Tibial nerve (tissue), 4 donors: ENCODE measurements at places on chromosomes 12 and 14. TPM values are rescaled to one million over a fixed set of nuclear protein-coding genes. Genes with fewer than 3 reads are reported as not detected.

- peaks cover 22% of the 10 kb centered on the region for H3K4me1 ChIP-seq
- H3K36me3 ChIP-seq: no peaks in the 10 kb centered on the region
- H3K27ac ChIP-seq: peak overlapping the region; percentile 56
- no peaks in the 10 kb centered on the region for H3K27me3 ChIP-seq
Measured at GRCh38 chr14:79331830-79332229, 879.5 kb downstream of the DIO2 start.

DNA sequence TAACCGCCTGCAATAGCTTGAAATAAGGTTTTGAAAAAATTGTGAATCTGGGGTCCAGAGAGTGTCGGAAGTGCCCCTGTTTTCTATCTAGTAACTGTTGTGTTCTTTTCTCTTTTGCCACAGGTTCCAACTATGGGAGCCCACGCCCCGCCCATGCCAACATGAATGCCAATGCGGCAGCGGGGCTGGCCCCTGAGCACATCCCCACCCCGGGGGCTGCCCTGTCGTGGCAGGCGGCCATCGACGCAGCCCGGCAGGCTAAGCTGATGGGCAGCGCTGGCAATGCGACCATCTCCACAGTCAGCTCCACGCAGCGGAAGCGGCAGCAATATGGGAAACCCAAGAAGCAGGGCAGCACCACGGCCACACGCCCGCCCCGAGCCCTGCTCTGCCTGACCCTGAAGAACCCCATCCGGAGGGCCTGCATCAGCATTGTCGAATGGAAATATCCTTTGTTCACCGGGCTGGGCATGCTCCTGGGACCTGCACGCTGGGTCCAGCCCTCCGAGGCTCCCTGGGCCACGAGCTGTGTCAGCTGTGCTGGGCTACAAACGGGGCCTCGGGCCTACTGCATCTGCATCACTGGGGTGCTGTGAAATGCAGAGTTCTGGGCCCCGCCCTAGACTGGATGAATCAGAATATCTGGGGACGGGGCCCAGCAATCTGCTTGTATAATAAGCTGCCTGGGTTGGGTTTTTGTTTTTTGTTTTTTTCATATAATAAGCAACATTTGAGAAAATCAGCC is 62.5 kb downstream of the CACNA1C start:
- no peak overlapping the region for H3K4me3 ChIP-seq
- H3K4me1 ChIP-seq: peaks cover 12% of the 10 kb centered on the region
- H3K27me3 ChIP-seq: no peaks in the 10 kb centered on the region
- H3K27ac ChIP-seq: no peak overlapping the region

GRCh38 chr14:36493761-36494160 is 26.3 kb downstream of the NKX2-1 start:
- no peak overlapping the region for H3K4me3 ChIP-seq
- H3K27me3 ChIP-seq: peaks cover 96% of the 10 kb centered on the region
- no peaks in the 10 kb centered on the region for H3K36me3 ChIP-seq
- H3K27ac ChIP-seq: no peak overlapping the region
- H3K4me1 ChIP-seq: no peaks in the 10 kb centered on the region
- DNase-seq: no peak

FAM186B gene
- total RNA-seq: 0.44 TPM

GRCh38 chr14:83217492-83217891 is 1683.8 kb upstream of the SEL1L start:
- H3K4me3 ChIP-seq: no peak overlapping the region
- H3K27me3 ChIP-seq: no peaks in the 10 kb centered on the region
- no peaks in the 10 kb centered on the region for H3K4me1 ChIP-seq
- no peak for DNase-seq

DNA sequence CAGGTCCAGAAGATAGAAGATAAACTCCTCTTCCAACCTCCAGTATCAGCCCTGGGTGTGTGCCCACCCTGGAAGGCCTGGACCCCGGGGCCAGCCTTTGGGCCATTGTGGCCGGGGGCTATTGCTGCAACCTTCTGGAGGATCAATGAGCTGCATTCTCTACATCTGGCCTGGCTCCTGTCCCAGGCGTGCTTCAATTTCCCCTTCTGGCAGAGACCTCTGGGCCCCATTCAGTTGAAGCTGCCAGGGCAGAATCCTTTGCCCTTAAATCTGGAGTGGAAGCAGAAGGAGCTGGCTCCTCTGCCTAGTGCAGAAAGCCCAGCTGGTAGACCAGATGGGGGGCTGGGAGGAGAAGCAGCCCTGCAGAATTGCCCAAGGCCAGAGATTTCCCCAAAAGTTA is 10.0 kb downstream of the NYNRIN start:
- H3K36me3 ChIP-seq: no peaks in the 10 kb centered on the region
- no peak for DNase-seq
- H3K4me3 ChIP-seq: no peak overlapping the region
- H3K27me3 ChIP-seq: no peaks in the 10 kb centered on the region
- H3K4me1 ChIP-seq: no peaks in the 10 kb centered on the region
- no peak overlapping the region for H3K27ac ChIP-seq

DNA sequence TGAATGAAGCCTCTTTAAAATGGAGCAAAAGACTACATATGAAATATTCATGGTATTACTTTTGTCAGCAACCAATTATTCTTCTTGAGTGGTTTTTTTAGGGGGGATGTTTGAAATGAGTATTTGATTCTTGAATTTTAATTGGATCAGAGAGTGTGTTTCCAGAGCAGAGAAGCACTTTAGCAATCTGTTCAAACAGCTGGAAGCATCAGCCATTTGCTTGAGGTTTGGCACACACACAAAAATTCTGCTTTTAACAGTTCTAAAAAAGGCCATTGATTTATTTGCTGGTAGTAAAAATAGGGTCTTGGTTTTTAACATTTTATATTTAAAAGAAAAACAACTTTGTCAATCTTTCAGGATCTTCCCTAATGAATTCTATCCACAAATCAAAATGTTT is 292.7 kb downstream of the LRFN5 start:
- no peak overlapping the region for H3K4me3 ChIP-seq
- no peak overlapping the region for H3K27ac ChIP-seq
- DNase-seq: no peak
- H3K27me3 ChIP-seq: no peaks in the 10 kb centered on the region
- H3K4me1 ChIP-seq: no peaks in the 10 kb centered on the region
- H3K36me3 ChIP-seq: no peaks in the 10 kb centered on the region

- no peak for DNase-seq
- no peaks in the 10 kb centered on the region for H3K27me3 ChIP-seq
- H3K4me3 ChIP-seq: no peak overlapping the region
- H3K4me1 ChIP-seq: no peaks in the 10 kb centered on the region
- H3K27ac ChIP-seq: no peak overlapping the region
Measured at GRCh38 chr14:76088326-76088725, 63.4 kb upstream of the GPATCH2L start.

- no peak overlapping the region for H3K27ac ChIP-seq
- DNase-seq: no peak
- H3K4me1 ChIP-seq: no peaks in the 10 kb centered on the region
- H3K27me3 ChIP-seq: no peaks in the 10 kb centered on the region
- H3K4me3 ChIP-seq: no peak overlapping the region
Measured at GRCh38 chr12:121009741-121010140, 6.5 kb downstream of the C12orf43 start.

ETNK1 gene
- total RNA-seq: 31.5 TPM

FAM222A gene
- 2.5 TPM for total RNA-seq

GRCh38 chr12:12645485-12645884 is 33.8 kb downstream of the CREBL2 start:
- no peak for DNase-seq
- no peak overlapping the region for H3K27ac ChIP-seq
- no peak overlapping the region for H3K4me3 ChIP-seq
- H3K4me1 ChIP-seq: no peaks in the 10 kb centered on the region
- peaks cover 5% of the 10 kb centered on the region for H3K36me3 ChIP-seq

DNA sequence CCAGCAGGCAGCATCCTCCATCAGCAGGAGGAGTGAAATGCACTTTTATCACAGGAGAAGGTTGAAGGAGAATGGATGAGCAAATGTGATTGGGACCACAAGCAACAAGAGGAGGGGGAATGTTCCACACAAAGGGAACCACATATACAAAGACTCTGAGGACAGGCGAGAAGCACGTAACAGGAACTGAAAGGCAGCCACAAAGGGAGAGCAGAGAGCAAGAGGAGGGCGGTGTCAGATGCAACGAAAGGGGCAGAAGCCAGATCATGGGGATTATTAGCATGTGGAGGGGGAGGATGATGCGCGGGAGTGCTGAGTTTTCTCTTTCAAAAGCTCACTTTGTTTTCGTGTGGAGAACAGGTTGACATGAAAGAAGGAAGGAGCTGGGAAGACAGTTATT is 241.1 kb downstream of the SPTSSA start:
- no peaks in the 10 kb centered on the region for H3K36me3 ChIP-seq
- H3K27ac ChIP-seq: no peak overlapping the region
- no peak overlapping the region for H3K4me3 ChIP-seq
- no peaks in the 10 kb centered on the region for H3K4me1 ChIP-seq
- no peak for DNase-seq

FRMD6 gene
- 48.1 TPM for total RNA-seq

- no peaks in the 10 kb centered on the region for H3K36me3 ChIP-seq
- no peak overlapping the region for H3K27ac ChIP-seq
- no peaks in the 10 kb centered on the region for H3K4me1 ChIP-seq
- H3K27me3 ChIP-seq: no peaks in the 10 kb centered on the region
Measured at GRCh38 chr14:39841088-39841487, 408.9 kb upstream of the FBXO33 start.

GRCh38 chr14:28773861-28774691 is 7.5 kb downstream of the FOXG1 start:
- H3K36me3 ChIP-seq: no peaks in the 10 kb centered on the region
- no peak for DNase-seq
- H3K27ac ChIP-seq: no peak overlapping the region
- peaks cover 21% of the 10 kb centered on the region for H3K4me1 ChIP-seq

GRCh38 chr12:63150713-63151622 is at the start of gene AVPR1A:
Gene AVPR1A, minus strand, starts transcription at chr12:63151201. Its CDS starts 365 bp downstream, at chr12:63150836.
- H3K36me3 ChIP-seq: no peaks in the 10 kb centered on the region
- DNase-seq: no peak
- H3K27ac ChIP-seq: peak within 1 kb of the TSS; percentile 34
- no peaks in the 10 kb centered on the region for H3K27me3 ChIP-seq
- no peaks in the 10 kb centered on the region for H3K4me1 ChIP-seq
- H3K4me3 ChIP-seq: peak within 1 kb of the TSS; percentile 22

KLRC2 gene
- not detected for total RNA-seq

- no peak overlapping the region for H3K27ac ChIP-seq
- no peaks in the 10 kb centered on the region for H3K4me1 ChIP-seq
- no peak overlapping the region for H3K4me3 ChIP-seq
- DNase-seq: peak; percentile 51
Measured at GRCh38 chr12:132367071-132367851, 37.9 kb upstream of the GALNT9 start.

EEF1AKMT3 gene
- total RNA-seq: 10.5 TPM

GRCh38 chr12:106801830-106802533 is 27.5 kb downstream of the RIC8B start:
- no peaks in the 10 kb centered on the region for H3K36me3 ChIP-seq
- H3K27ac ChIP-seq: no peak overlapping the region
- no peaks in the 10 kb centered on the region for H3K27me3 ChIP-seq
- H3K4me3 ChIP-seq: no peak overlapping the region
- no peak for DNase-seq
- H3K4me1 ChIP-seq: no peaks in the 10 kb centered on the region

DNA sequence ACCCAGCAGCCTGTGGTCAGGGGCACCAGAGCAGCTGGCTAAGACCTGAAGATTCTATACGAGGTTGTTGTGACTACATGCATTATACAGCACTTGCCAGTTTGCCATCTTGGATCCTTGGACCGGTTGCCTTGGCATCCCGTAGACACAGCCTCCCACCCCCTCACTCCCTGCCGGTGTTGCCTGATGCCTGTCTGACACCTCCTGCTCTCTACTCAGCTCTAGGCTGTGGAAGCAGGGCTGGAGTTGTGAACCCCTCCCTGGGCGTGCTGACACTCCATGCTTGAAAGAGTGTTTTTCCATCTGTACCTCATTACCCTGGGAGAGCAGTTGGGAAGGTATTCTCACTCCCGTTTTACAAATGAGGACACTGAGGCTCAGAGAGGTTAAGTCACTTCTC is 2.5 kb downstream of the CHGA start:
- no peaks in the 10 kb centered on the region for H3K27me3 ChIP-seq
- no peaks in the 10 kb centered on the region for H3K36me3 ChIP-seq
- H3K4me1 ChIP-seq: peaks cover 7% of the 10 kb centered on the region
- no peak overlapping the region for H3K27ac ChIP-seq

DNA sequence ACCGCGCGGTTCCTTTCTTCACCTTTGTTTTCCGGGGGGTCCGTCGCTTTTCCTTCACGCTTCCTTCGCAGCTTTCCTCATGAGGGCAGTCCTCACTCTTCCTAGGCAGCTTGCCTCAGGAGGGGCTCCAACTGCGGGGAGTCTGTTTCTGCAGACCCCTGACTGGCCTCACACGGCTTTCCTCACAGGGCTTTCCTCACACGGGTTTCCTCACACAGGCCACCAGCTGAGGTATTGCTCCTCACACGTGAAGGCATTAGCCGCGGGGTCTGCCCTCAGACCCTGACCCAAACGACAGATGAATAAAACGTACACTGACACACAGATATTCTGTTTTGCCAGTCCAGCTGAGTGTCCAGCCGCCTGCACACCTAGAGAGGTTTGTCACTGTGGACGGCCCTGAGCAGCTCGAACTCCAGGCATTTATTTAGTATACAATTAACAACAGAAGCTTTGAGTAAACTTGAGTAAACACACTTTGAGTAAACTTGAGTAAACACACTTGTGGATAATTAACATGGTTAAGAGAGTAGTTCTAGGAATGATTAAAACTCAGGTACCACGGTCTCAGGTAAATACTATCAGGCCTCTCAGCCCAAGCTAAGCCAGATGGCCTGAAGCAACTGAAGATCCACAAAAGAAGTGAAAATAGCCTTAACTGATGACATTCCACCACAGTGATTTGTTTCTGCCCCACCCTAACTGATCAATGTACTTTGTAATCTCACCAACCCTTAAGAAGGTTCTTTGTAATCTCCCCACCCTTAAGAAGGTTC is 16.1 kb upstream of the LYZ start:
- H3K4me3 ChIP-seq: peak overlapping the region; percentile 41
- no peak for DNase-seq
- no peaks in the 10 kb centered on the region for H3K27me3 ChIP-seq
- H3K27ac ChIP-seq: no peak overlapping the region
- no peaks in the 10 kb centered on the region for H3K4me1 ChIP-seq

DNA sequence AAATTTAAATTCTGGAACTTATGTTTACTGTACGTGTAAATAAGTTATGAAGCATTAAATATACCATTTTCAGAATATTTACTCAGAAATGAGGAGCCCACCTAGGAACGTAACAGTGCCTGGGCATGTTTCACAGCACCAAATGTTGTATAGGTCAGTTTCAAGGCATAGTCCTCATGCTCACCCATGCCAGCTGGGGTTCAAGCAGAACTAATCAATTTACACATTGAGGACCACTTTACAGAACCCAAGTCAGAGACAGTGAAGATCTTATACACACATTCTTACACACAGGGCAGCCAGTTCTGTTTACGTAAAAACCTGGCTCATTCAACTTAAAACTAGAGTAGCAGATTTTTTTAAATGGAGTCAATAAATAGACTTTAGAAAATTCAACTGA is 2.0 kb downstream of the KICS2 start:
- no peaks in the 10 kb centered on the region for H3K4me1 ChIP-seq
- no peaks in the 10 kb centered on the region for H3K36me3 ChIP-seq
- no peak for DNase-seq
- H3K4me3 ChIP-seq: no peak overlapping the region
- H3K27me3 ChIP-seq: no peaks in the 10 kb centered on the region

GRCh38 chr12:29796823-29797263 is 13.1 kb upstream of the TMTC1 start:
- no peaks in the 10 kb centered on the region for H3K27me3 ChIP-seq
- H3K27ac ChIP-seq: no peak overlapping the region
- no peaks in the 10 kb centered on the region for H3K4me1 ChIP-seq
- no peak overlapping the region for H3K4me3 ChIP-seq
- no peaks in the 10 kb centered on the region for H3K36me3 ChIP-seq

- H3K4me1 ChIP-seq: peaks cover 17% of the 10 kb centered on the region
- H3K4me3 ChIP-seq: no peak overlapping the region
- DNase-seq: peak; percentile 81
- no peaks in the 10 kb centered on the region for H3K27me3 ChIP-seq
- H3K36me3 ChIP-seq: peaks cover 11% of the 10 kb centered on the region
Measured at GRCh38 chr14:29637411-29637810, 290.2 kb downstream of the PRKD1 start.
